ENCODE measurements at places on chromosomes 6 and 20.

- DNase-seq, result no peak
These were observed 27.1 kb downstream of the RIPOR2 start for GRCh38 chr6:24908650-24909035.

GRCh38 chr6:107218142-107218541 lies 102.8 kb upstream of the BEND3 start:
- DNase-seq, result no peak

- no peak for DNase-seq
These were observed 571.6 kb upstream of the GJE1 start for GRCh38 chr6:141561154-141561553.

DNA sequence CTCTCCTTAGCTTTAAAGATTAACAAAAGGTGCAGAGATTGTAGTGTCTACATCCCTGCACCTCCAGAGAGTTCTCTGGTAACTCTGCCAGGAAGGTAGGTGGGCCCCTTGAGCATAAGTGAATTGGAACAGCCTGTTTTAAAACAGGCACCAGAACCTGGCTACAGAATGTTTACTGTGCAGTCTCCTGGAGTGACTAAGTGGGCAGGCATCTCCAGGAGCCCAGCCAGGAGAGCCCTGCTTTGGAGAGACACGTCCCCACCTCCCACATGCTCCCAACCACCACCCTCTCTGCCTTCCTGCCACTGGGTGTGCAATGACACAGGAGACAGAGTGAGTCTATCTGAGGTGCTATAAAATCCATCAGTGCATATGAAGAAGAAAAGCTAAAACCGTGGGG lies 110.3 kb upstream of the EYA4 start:
- DNase-seq, result no peak

DNA sequence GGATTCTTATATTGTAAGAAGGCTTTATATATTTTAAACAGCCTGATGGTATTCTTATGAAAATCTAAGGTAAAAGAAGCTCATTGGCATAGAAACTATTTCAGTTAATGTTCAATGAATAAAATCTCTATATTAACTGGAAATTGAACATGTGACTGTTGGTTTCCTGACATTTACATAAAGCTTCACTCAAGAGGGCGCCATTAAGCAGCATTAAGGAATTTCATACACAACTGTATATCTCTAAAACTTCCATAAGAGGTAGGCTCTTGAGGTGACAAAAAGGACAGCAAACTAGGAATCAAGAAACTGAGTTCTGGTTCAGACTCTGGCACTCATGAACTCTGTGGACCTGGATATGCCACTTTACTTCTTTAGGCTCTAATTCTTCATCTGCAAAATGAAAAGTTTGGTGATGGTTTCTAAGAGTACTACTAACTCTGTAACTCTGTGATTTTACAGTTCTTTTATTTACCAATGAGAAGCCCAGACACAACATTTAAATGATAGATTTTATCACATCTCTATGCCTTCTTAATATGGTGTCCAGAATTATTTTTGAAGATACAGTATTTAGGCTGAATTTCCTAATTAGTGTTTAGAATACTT lies 147.5 kb downstream of the FLRT3 start:
- no peak for DNase-seq

- DNase-seq, result no peak
These were observed 144.0 kb downstream of the FLRT3 start for GRCh38 chr20:14193443-14193842.

GRCh38 chr6:72864799-72865198 lies 242.9 kb downstream of the KCNQ5 start:
- DNase-seq, result no peak

- DNase-seq, result no peak
These were observed 61.1 kb upstream of the MARCKS start for GRCh38 chr6:113796038-113796437.

DNA sequence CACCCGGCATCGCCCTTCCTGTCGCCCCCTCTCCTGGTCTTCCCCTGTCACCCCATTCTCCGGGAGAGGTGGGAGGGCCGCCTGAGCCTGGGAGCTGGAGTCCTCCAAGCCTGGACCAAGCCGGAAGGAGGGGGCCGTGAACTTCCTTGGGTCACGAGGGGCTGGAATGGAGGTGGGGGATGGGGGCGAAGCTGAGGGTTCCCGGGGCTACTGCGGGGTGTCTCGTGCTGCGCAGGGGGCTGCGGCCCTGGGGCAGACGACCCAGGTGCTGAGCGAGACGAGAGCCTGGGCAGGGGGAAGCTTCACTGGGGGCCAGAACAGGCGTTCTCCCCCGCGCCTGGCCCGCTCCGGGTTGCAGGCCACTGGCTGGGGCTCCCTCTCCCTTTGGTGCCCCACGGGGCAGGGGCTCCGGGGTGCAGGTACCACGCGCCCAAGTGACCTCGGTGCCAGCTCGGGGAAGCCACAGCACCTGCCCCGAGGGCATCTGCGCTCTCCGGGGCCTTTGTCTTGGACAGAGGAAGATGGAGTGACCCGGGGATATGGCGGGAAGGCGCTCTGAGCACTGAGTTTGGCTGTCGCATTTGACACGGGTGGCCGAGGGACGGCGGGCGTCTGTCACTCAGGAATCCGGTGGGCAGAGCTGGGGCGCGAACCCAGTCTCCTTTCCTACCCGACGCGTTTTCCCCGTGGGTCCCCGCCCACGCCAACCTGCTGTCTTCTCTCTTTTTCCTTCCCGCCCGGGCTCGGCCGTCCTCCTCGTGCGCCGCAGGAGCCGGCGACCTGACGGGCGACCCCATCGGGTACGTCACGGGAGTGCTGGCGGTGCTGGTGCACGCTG lies 1.2 kb downstream of the SLC35D3 start:
- DNase-seq, result no peak

DNA sequence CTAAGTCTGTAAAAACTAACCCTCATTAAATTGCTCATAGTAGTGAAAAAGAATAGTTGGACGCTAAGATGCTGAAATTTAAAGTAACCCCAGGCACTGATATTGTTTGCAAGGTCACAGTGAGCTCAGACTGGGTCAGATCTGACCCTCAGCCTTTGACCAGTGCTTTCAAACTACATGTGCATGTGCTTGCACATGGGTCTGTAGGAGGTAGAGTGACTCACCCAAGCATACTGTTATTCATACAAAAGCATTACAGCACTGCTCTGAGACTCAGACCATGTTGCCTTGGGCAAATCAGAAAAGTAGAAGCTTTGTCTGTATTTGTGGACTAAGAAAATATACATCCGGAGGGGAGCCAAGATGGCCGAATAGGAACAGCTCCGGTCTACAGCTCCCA lies 326.4 kb upstream of the MARCKS start:
- no peak for DNase-seq

- DNase-seq, result no peak
These were observed 9.9 kb downstream of the STX16 start for GRCh38 chr20:58660855-58661597.

DNA sequence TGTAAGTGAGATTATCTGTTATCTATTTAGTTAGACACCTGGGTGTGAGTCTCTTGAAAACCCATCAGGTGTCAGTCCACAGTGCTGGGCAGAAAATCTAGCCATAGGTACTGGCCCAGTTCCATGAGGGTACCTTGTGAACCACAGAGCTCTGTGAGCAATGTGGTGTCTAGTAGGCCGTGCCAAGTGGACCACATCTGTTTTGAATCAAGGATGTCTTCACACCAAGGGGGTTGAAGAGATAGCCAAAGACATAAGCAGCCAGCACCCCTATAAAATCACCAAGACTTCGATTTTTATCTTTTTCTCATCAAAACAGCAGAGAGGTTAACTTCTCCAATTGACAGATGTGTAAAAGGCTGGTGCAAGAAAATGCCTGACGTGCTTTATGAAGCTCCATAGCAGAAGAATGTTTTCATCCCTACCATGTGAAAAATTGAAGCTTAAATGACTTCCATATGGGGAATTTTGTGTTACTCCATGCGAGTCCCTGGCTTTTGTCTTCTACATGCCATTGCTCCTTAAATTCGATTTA lies 368.7 kb downstream of the HAO1 start:
- DNase-seq, result no peak

- no peak for DNase-seq
These were observed 60.2 kb downstream of the CTCFL start for GRCh38 chr20:57464642-57465211.

DNA sequence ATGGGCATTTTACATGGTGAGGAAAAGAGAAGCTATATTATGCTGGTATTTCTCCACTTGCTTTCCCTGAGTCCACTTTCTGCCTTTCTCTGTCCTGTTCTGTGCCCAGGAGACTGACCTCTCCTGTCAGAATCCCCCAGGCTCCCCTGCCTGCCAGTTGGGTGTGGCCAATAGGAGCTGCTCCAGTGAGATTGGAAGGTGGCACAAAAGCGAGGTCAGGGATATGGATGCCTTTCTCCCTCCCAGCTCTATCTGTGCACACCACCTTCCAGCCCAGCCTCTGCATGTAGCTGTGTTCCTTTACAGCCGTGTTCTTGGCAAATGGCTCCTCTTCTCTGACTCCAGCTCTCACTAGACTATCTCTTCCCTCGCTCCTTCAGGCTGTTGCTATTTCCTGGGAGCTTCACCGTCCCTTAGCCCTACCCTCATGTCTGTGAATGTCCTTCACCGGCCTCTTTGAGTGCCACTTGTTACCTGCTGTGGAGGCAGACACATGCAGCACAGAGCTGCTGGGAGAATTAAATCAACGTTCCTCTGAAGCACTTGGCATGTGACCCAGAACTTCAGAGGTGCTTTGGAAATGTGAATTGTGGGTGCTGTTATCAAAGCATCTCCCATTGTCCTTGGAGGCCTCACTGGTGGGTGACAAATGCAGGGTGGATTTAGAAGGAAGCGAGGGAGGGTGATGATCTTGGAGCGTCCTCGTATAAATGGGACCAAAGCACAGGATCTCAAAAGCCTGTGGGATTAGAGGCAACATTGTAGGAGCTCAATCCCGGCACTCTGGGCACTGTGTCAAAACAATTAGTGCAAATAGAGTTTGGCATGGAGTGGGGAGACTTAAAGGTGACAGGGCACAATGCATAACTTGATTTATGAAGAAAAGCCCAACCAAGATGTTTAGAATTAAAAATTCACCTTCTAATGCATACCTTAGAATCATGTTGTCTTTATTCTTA lies 28.9 kb upstream of the RALGAPA2 start:
- no peak for DNase-seq

DNA sequence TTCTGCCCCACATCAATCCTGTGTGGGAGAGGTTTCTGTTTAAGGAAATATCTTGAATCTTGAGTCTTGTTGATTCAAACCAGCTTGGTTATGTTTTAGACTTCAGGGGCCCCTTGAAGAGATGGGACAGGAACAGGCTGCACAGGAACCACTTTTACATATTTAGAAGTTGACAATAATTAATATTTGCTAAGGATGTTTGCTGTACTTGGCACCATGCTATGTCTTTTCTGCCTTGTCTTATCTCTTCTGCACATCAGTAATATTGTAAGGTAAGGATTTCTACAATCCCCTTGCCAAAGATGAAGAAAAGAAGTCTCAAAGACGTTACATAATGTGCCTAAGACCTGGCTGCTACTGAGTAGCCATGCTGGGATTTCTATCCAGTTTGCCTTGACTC lies 48.0 kb upstream of the PMEPA1 start:
- no peak for DNase-seq

- DNase-seq, result no peak
These were observed 3.0 kb downstream of the ENPP3 start for GRCh38 chr6:131640100-131640499.

DNA sequence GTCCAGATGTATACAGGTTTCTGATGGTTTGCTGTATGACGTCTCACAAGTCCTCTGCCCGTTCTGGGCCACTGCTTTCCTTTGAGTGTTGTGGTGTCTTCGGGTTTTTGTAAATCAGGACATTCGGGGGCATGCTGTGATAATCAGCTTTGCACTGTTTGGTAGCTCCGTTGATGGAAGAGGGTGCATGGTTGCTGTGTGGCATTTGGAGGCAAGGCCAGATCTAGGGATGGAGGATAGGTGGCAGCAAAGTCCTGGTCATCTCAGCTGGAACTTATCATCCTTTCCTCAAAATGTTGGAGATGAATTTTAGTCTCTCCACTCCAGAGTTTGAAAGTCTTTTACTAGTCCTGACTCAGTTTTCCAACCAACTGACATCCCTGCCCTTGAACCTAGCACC lies 91.0 kb downstream of the SCP2D1 start:
- no peak for DNase-seq

- DNase-seq, result no peak
These were observed 74.3 kb downstream of the CD40 start for GRCh38 chr20:46192376-46192944.

DNA sequence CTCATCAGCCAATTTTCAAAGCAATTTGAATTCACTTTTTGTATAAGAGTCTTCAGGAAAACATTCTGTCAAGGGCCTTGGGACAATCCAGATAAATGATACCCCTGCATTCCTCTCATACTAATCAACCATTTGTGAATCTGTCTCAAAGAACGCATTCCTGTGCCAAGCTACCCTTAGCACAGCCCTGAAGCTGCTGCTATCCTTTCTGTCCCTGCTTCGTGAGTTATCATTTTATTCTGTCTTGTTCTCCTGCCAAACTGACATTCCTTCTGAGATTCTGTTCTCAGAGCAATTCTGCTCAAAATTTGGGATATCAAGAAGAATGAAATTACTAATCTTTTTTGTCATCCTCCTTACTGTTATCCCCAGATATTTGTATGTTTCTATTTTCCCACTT lies 213.9 kb upstream of the STXBP5 start:
- no peak for DNase-seq

DNA sequence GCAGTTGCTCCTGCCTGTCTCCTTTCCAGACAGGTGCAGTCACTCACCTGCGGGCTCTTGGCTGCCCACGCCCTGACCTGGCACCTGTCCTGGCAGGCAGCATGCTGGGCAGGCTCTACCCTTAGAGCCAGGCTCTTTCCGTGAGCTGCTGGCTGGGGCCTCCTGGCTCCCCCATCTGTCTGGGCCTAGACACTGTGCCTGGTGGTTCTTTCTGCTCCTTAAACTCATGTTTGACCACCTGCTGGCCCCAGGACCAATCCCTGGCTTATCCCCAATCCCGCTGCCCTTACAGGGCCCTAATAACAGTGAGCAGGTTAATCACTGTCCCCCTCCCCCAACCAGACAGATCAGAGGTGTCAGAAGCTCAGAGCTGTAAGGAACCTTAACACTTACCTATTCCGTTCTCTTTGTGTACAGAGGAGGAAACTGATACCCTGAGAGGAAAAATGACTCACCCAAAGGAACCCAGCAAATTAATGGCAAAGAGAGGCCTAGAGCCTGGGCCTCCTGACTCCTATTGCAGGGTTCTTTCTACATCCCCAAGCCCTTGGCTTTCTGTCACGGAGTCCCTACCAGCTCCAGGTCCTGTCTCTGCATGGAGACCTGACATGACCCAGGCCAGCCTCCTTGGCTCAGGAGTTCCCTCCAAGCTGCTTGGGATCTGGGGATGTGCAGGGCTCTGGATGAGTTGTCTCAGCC lies 54.7 kb downstream of the RAB44 start:
- no peak for DNase-seq

DNA sequence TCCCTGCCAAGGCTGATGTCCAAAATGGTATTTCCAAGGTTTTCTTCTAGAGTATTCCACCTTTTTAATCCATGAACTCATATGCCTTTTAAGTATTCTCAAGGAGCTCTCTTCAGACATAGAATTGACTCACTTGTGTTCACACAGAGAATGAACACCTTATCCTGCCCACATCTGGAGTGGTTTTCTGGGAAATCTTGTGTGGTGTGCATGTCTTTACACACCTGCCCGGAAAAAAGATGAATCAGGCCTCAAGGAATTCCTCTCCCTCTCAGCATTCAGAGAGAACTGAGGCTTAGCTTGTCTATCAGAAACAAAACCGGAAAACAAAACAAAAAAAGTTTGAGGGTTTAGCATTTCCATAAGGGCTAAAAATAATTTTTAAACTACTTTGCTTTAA lies 148.8 kb downstream of the TFAP2A start:
- DNase-seq, result no peak
